ENCODE measurements at places on chromosomes 5 and 9. TPM values are rescaled to one million over a fixed set of nuclear protein-coding genes. Genes with fewer than 3 reads are reported as not detected.

ANKDD1B gene
- not detected for total RNA-seq

COL23A1 gene
- total RNA-seq: 3.7 TPM

DDX4 gene
- total RNA-seq: not detected

GPR150 gene
- 1.7 TPM for total RNA-seq

CNOT8 gene
- 62.1 TPM for total RNA-seq

GADD45G gene
- total RNA-seq: 16.2 TPM

RASGEF1C gene
- total RNA-seq: 2.5 TPM

PLGRKT gene
- 10.1 TPM for total RNA-seq

TOR2A gene
- total RNA-seq: 12.3 TPM

Data from vagina (tissue), 2 donors.